ENCODE measurements at places on chromosomes 1 and 21. TPM values are rescaled to one million over a fixed set of nuclear protein-coding genes. Genes with fewer than 3 reads are reported as not detected.

The FCGR1A gene
- 0.17 TPM for total RNA-seq

The CLEC20A gene
- not detected for total RNA-seq

The CELA2B gene
- not detected for total RNA-seq

- H3K4me3 ChIP-seq, result no peak overlapping the region
- H3K27me3 ChIP-seq, result no peaks in the 10 kb centered on the region
- H3K4me1 ChIP-seq, result peaks cover 9% of the 10 kb centered on the region
- H3K36me3 ChIP-seq, result no peaks in the 10 kb centered on the region
- H3K27ac ChIP-seq, result no peak overlapping the region
Observed at GRCh38 chr1:198530953-198531352, 9.5 kb downstream of the ATP6V1G3 start.

- no peak overlapping the region for H3K27ac ChIP-seq
- no peak overlapping the region for H3K4me3 ChIP-seq
- H3K4me1 ChIP-seq, result no peaks in the 10 kb centered on the region
- no peaks in the 10 kb centered on the region for H3K36me3 ChIP-seq
Observed at GRCh38 chr1:244749230-244750016, 86.0 kb upstream of the COX20 start.

DNA sequence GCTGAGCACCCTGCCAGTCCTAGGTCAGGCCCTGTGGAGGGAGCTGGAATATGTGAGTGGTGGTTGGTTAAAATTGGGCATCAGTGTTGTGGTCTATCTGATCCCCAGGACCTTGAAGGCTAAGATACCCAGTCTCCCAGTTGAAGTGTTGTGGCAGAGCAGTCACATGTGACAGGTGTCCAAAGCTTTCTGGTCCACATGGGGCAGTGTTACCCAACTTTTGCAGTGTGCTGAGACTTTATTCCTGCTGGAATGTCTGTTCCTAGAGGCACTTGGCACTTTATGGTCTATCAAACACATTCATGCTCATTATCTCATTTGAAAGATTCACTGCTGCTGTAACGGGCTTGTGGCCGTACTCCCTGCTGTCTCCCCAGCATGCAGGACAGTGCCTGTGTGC, 21.0 kb upstream of the LORICRIN start:
- no peak overlapping the region for H3K27ac ChIP-seq
- H3K27me3 ChIP-seq, result peaks cover 10% of the 10 kb centered on the region
- no peaks in the 10 kb centered on the region for H3K36me3 ChIP-seq
- DNase-seq, result no peak
- no peak overlapping the region for H3K4me3 ChIP-seq
- no peaks in the 10 kb centered on the region for H3K4me1 ChIP-seq

GRCh38 chr1:3042481-3042880, 21.2 kb downstream of the ACTRT2 start:
- no peaks in the 10 kb centered on the region for H3K36me3 ChIP-seq
- H3K27me3 ChIP-seq, result no peaks in the 10 kb centered on the region
- no peak overlapping the region for H3K4me3 ChIP-seq
- no peak for DNase-seq
- H3K27ac ChIP-seq, result no peak overlapping the region

Measured in CD4-positive, alpha-beta T cell (primary cell).